AG08396 (cell line): ENCODE measurements at places on chromosomes 2 and 18.
A peak's percentile ranks its signal among the peaks of the same experiment; 100 is the strongest.

GRCh38 chr2:85390941-85391669, 19.1 kb downstream of the CAPG start:
- DNase-seq: peak; percentile 27

DNA sequence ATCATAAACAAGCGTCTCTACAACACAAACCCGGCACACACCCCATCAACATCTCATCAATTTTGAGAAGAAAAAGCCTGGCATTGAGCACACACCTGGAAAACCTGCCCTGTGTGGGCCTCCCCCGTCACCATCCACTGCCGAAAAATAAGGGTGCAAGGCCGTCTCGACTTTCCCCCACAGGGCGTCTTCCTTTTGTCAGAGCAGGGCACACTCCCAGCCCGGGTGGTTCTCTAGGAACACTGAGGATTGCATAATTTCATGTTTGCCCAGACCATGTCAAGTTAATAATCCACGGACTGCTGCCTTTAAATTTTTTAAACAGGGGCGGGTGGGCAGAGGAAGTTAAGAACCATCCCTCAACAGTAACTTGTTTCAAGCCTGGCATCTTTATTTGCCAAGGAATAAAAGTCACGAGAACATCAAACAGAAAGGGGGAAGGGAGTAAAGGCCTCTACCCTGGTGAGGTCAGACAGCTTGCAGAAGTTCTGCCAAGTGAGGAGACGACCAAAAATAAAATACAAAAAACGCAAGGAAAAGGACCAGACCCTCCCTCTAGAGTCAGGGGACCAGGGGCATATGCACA, 2.1 kb downstream of the TFCP2L1 start:
- no peak for DNase-seq

DNA sequence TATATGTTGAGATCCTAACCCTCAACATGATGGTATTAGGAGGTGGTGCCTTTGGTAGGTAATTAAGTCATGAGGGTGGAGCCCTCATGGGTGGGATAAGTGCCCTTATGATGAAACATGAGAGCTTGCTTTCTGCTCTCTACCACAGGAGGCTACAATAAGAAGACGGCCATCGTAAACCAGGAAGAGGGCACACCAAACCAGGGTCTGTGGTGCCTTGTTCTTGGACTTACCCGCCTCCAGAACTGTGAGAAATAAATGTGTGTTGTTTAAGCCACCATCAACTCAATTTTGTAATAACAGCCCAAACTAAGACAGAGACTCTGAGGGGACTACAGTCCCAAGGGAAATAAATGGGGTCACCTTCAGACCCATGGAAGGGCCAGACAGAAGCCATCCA, 52.3 kb downstream of the IRS1 start:
- DNase-seq: no peak

DNA sequence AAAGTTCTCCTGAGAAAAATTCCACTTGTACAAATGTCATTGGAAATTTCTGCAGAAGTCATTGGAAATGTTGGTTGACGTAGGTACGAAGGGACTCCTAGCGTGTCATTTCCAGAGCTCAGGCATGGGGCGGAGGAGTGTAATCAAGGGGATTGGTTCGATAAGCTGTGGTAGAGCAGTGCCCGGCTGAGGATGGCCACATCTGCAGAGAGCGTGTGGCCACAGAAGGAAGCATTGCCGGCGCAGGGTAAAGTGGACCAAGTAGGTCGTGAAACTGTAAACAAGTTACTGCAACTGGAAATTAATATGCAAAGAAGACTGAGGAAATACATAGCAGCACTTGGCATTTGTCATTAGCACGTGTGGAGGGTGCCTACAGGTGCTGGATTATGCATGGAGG, 101.8 kb downstream of the DGKD start:
- no peak for DNase-seq

GRCh38 chr2:134586326-134586965, 132.4 kb downstream of the TMEM163 start:
- DNase-seq: no peak
